ENCODE measurements at places on chromosomes 2 and 18.

- DNase-seq, result no peak
Measured at GRCh38 chr18:10482985-10483949, 28.8 kb downstream of the APCDD1 start.

- DNase-seq, result no peak
Measured at GRCh38 chr18:57131782-57132181, 15.1 kb upstream of the BOD1L2 start.

DNA sequence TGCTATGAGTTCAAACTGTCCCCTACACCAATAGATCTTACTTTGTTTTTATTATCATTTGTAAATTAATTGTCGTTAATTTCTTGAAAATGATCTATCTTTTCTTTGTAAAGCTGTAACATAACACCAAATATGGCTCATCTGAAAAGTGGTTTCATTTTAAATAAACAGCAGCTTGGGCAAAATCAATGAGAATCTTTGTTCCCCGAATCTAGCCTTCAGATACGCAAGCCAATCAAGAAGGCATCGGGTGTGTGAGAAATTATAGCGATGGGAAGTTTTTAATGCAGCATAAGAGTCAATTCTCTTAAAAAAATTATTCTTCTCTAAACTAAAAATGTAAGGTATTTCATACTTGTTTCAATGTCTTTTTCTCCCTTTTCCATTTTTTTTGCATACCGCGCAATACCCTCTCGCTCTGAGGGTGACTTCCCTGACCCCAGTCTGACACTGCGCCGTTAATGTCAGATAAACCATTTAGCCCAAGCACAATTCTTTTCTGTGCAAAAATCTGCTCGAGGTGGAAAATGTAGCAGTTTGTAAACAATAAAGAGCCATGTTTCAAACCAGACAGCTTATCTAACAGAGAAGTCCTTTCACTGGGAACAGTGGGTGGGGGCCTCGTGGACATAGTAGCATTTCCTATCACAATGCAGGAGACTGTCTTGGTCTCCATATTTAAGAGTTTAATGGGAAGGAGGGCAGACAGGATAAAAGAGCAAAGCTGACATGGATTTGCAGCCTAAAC is 129.4 kb downstream of the TCF4 start:
- no peak for DNase-seq

DNA sequence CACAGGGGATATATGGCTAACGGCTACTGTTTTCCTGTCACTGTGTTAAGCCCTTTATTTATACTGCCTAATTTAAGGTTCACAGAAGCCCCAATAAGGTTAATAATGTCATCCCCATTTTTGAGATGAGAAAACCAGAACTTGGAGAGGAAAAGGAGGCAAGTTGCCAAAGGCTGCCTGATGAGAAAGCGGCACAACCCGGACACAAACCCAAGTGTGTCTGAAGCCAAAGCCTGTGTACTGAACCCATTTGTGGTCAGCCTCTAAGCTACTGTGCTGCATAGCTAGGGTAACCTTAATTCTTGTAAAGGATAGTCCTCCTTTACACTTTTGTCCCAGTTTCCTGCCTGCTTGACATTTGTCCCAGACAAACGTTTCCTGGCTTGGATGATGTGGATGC is 954.7 kb upstream of the FANCL start:
- no peak for DNase-seq

GRCh38 chr2:121090088-121090715 is 194.8 kb downstream of the TFCP2L1 start:
- no peak for DNase-seq

GRCh38 chr18:38307914-38308313 is 742.3 kb upstream of the CELF4 start:
- no peak for DNase-seq

- no peak for DNase-seq
Measured at GRCh38 chr18:40346146-40346545, 1608.9 kb upstream of the PIK3C3 start.

DNA sequence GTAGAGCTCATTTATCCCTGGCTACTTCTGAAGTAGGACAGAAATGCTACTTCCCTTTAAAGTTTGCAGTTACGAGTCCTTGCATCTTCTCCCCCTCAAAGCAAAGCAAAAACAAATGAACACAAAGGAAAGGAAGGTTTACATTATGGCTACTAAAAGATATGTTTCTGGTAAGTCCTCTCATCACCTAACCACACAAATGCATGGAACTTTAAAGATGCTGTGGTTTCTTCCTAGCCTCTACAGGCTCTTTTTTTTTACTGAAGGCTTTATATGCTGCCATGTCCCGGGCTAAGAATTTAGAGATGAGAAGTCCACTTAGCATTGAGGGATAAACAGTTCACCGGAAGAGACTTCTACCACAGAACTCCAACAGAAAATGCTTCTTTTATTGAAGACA is 291.2 kb downstream of the SS18 start:
- no peak for DNase-seq

DNA sequence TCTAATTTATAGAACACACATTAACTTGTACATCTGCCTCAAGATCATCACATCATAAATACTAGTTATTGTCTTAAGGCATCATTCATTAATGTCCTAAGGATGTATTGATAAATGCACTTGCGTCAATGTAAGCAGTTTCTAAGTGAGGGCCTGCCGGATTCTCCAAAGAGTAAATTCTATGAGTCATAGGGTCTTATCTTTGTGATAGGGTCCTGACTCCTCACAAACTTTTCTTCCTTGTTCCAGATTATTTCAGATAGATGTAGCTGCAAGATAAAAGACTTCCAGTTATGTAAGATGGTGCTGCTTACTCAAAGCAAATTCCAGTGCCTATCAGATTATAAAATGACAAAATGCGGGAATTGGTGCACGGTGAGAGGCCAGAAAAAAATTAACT is 315.0 kb upstream of the SLC39A10 start:
- no peak for DNase-seq

GRCh38 chr2:85183479-85183878 is 50.3 kb downstream of the TCF7L1 start:
- no peak for DNase-seq
